ENCODE measurements at places on chromosomes 11 and 22.
A peak's percentile ranks its signal among the peaks of the same experiment; 100 is the strongest.

DNA sequence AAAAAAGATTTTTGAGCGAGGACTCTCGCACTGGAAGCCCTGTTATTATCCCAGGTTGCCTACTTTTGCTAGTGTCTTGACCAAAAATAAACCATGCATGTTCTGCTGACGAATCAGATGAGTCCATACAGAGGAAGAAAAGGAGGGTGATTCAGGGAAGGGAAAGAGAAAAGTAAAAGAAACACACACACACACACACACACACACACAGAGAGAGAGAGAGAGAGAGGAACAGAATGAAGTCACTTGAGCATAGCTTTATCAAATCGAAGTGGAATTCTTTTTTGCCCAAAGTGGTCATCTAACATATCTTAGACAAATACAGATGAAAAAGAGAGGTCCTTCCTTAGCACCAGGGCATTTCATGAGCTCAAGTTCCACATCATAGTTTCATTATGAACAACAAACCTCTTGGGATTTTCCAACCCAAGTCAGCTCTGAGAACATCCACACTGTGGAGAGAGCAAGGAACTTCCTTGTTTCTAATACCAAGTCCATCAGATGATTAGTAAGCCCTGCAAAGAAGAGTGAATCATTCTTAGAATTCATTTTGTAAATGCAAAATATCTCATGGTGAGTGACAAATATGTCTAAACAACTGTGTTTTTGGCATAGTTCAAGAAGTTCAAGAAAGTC, 7.7 kb upstream of the MMP12 start:
- DNase-seq, result peak; percentile 71

DNA sequence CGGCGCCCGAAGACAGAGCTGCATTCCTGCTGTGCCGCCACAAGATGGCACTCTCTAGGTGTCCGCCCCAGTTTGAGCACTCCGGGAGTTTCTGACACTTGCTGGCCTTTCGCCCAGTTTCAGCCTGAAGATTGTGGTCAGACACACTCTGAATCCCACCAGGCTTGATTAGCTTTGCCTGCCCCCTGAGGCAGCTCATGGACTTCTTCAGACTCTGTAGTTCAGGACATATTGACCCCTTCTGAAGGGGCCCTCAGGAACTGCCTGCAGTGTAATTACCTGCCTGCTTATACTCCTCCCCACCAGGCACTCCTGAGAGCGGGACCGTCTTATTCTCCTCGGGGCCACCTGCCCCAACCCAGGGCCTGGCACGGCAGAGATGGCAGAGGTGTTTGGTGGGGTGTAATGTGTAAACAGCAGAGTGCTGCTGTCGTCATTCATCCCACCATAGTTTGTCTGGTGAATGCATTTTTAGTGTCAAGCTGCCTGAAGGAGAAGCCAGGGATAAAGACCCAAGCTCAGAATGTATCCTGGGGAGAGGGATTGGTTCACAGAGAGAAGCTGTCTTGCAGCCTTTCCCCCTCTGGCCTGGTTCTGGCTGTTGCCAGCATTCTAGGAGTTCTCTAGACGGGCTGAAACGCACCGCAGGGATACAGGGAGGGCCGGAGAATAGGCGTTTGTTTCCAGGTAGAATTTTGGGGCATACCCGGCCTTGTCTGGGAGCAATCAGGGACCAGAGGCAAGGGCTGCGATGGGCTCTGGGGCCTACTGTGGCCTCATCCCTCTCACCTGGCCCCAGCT, 46.4 kb downstream of the EIF3F start:
- DNase-seq, result peak; percentile 57

DNA sequence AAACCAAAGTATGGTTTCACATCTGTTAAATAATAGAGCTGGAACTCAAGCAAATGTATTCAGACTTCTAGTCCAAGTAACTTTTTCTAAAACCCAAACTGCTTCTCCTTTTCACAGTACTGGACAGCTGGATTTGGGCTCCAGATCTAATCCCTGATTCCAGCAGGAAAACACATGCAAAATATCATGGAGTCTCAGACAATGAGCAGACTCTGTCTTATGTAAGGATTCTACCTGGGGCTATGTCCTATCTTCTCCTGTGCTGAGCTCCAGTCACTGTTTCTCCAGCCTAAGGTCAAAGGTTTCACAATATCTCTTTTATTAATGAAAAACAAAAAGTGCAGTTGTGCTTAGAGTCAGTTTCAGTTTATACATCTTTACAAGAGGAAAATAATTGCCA, 83.2 kb upstream of the EED start:
- DNase-seq, result no peak

DNA sequence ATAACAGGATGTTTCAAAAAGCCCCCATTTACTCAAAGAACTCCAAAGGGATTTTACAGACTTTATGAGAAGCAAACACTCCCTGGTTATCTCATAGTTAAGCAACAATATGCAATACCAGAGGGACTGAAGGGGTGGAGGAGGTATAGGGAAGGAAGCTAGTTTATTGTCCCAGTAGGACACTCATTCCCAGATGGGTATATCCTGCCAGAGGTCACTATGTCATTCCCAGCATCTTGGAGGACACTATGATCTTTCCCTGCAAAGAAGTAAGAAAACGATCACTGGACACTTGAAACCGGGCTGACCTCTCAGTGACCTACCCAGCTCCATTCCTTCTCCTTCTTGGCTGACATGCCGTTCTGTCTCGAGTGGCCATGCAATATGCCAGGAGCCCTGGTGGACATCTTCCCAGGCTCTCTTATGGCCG, 114.5 kb downstream of the NAT10 start:
- no peak for DNase-seq

- DNase-seq, result no peak
Measured at GRCh38 chr22:49300241-49300640, 527.4 kb downstream of the BRD1 start.

Data from GM04504 (cell line).